ENCODE measurements at places on chromosomes 6 and 20.

DNA sequence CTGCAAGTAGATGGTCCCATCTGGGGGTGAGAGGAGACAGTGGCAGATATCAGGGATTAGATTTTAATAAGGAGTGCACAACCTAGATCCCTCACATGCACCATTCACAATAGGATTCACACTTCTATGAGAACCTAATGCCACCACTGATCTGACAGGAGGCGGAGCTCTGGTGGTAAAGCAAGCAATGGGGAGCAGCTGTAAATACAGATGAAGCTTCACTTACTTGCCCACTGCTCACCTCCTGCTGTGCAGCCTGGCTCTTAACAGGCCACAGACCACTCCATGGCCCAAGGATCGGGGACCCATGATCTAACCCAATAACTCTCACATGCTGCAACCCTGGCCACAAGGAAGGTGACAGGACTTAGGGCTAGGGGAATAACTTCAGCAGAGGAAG is 75.4 kb downstream of the ZNF133 start:
- DNase-seq = no peak

DNA sequence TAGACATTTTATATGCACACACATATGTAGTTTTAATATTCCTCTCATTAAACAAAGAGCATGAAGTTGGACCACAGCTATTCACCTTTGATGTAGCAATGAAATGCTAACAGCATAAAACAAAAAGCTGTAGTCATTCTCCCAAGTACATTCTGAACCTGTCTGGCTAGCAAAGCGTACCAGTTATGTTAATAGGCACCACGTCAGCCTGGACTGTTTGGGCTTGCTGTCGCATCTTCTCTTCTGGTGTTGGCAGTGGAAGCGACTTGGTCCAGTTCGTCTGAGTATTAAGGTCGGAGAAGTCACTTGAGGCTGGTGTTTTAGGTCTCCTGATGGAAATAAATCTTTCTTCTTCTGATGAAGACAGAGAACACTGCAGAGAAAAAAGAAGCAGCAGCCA is 42.8 kb downstream of the HEBP2 start:
- DNase-seq = no peak

- no peak for DNase-seq
Observed at GRCh38 chr6:3751077-3751729, at the start of gene PXDC1. Gene PXDC1, minus strand, starts transcription at chr6:3751713. Its CDS starts 182 bp downstream, at chr6:3751531.

- no peak for DNase-seq
Observed at GRCh38 chr6:71383476-71383875, 94.9 kb downstream of the OGFRL1 start.

DNA sequence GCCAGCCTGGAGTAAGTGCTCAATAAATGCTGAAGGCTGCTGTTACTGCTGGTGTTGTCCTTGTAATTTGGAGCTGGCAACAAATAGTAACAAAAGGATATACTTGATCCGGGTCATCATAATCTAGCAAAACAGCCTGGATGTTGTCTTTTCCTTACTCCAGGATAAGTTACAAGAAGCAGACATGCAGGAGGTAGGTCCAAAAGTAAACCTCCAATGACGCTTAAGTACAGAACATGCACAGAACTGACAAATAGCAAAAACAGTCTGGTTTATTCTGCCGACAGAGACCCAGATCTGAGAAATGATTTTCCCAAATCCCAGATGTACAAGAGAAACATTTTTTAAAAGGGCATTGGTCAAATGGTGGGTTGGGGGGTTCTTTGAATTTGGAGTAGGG is 93.0 kb upstream of the KCNK16 start:
- DNase-seq = no peak

DNA sequence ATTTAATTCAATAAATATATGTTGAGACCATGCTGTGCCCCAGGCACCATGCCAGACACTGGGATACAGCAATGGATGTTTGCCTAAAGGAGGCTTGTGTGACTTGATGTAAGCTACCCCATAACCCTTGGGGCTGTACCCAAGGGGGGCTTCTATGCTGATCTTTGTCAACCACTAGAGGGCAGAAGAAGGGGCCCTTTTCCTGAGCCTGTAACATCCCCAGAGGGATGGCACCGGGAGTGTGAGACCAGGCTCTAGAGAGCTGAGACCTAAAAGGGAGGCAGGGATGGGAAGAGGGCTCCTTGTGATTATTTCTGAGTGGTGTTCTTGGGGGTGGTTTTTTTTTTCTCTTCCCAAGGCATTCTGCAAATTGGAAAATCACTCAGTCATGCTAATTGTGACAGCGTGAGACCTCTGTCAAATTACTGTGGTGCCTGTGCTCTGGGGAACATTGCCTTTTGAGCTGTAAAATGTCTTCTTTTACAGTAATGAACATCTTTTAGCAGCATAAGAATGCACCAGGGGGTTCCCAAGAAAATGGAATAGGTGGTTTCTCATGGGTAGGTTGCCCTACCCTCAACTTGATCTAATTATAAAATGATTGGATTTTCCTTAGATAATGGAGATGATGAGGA is 138.7 kb upstream of the SLC24A3 start:
- no peak for DNase-seq

DNA sequence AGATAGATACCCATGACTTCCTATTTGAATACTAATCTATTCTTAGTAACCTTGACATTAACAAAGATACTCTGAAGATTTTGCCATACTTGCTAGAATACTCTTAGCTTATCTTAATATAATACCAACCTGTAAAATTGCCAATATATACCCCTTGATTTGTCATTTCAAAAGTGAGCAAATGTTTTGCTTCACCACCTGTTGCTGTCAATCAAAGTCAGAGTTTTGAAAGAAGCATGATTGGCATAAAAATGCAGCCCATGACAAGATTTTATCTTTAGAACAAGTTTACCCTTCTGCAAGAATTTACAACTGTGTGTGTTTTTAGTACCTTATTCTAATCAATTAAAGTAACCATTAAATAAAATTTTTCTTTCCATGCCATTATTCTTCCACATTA is 236.2 kb downstream of the TBX18 start:
- DNase-seq = no peak

DNA sequence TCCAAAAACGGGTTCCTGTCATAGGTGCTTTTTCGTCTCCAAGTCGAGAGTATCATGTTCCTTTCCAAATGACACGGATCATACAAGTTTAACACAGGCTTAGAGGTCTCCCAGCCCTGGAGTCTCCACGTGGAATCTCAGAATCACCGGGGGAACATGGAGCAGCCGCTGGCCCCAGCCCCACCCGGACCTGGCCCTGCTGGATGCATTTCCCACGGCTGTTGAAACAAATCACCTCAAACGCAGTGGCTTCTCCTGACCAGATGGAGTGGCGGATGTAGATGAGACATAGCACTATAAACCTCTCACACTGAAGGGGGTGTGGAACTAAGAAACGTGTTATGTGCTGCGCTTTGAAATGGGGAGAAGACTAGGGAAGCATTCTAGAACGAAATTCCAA is 70.0 kb upstream of the FRMD1 start:
- DNase-seq = no peak

- no peak for DNase-seq
Observed at GRCh38 chr6:21359926-21360325, 233.6 kb upstream of the SOX4 start.

- no peak for DNase-seq
Observed at GRCh38 chr6:163577404-163577803, 162.9 kb downstream of the QKI start.

- DNase-seq = no peak
Observed at GRCh38 chr6:108403236-108403635, 108.4 kb downstream of the AFG1L start.

GRCh38 chr20:19232997-19233794 is 20.8 kb downstream of the SLC24A3 start:
- no peak for DNase-seq

- DNase-seq = no peak
Observed at GRCh38 chr6:11769244-11769643, 9.4 kb downstream of the ADTRP start.

DNA sequence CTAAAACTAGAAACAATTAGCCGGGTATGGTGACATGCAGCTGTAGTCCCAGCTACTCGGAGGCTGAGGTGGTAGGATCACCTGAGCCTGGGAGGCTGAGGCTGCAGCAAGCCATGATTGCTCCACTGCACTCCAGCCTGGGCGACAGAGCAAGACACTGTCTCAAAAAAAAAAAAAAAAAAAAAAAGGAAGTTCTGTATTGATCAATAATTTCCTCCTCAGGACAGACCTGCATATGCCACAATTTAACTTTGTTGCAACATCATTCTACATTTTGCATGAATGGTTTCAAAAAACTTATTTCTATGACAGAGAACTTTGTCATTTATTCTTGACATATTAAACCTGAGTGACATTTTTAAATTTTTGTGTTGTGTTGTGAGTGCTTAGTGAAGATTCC is 5.5 kb downstream of the DNAJC5 start:
- DNase-seq = no peak

GRCh38 chr6:65399355-65400084 is 307.5 kb downstream of the EYS start:
- DNase-seq = no peak

- no peak for DNase-seq
Observed at GRCh38 chr6:32603888-32604287, 14.2 kb upstream of the HLA-DRB1 start.

DNA sequence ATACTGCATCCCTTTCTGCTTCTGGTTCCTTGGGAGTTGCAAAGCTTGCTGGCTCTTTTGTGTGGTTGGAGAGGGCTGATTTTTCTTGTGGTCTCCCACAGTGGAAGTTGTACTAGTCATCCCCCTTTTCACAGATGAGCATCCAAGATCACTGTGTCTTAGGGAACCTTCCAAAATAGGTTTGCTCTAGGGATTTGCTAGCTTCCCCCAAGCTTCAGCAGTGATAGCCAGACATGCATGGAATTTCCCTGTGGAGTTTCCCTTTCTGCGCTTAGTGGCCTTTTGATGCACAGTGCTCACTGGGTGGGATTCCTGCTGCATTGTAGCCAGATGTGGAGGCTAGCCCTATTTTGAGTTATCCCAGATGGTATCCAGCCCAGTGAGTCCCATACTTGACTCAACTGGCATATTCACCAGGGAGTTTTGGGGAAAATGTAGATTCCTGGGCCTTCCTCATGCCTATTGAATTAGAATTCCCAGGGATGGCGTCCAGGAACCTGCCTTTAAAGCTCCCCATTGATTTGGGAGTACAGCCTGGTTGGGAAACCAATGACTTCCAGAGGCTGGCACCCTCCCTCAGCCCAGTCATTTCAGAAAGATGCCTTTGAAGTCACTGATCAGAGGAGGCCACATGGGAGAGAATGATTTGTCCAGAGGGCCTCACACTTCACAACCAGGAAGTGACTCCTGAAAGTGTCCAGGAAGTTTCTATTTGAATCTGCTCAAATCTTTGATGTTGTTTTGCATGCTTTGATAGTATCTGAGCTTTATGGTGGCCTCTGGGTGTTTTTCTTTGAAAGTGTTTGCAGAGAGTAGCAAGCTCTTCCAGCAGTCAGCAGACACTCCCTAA is 25.9 kb downstream of the PPARD start:
- no peak for DNase-seq

- DNase-seq = no peak
Observed at GRCh38 chr6:5529015-5529414, 267.7 kb downstream of the FARS2 start.

- DNase-seq = no peak
Observed at GRCh38 chr6:129597023-129597713, 112.8 kb downstream of the ARHGAP18 start.

- no peak for DNase-seq
Observed at GRCh38 chr6:139943391-139943790, 568.9 kb upstream of the CITED2 start.

DNA sequence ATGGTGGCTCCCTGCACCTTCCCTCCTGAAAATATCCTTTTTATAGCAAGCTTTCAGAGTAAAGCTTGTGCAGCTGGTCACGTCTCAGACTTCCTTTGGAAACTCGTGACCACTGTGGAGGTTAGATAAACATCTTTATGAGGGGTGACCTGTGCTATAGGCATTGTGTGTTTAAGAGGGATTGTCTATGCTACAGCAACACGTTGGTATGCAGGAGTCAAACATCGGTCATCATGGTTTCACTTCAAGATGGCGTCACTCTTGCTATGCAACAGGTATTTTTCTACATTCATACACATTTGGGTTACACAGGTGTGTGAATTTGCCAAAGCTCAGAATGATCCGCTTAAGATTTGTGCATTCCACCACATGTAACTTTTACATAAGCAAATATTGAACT is 14.6 kb upstream of the BLCAP start:
- DNase-seq = no peak

- no peak for DNase-seq
Observed at GRCh38 chr20:51631011-51631950, 88.8 kb upstream of the NFATC2 start.

DNA sequence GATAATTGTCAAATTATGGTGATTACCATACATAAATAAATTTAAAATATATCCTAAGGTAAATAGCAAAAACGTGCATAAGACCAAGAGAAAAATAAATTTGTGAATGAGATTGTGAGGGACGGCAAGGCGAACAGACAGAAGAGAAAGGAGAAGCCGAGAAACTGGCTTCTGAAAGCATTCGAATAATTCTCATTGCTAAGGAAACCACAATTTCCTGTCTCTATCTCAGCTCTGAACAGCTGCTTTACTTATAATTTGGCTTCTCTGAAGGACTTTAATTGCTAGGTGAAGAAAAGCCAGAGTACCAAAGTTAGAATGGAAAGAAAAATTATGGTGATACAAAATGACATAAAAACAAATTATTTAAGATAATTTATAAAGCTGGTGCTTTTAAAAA is 79.0 kb upstream of the RGS17 start:
- no peak for DNase-seq

- DNase-seq = no peak
Observed at GRCh38 chr6:13436399-13437217, 50.8 kb downstream of the GFOD1 start.

DNA sequence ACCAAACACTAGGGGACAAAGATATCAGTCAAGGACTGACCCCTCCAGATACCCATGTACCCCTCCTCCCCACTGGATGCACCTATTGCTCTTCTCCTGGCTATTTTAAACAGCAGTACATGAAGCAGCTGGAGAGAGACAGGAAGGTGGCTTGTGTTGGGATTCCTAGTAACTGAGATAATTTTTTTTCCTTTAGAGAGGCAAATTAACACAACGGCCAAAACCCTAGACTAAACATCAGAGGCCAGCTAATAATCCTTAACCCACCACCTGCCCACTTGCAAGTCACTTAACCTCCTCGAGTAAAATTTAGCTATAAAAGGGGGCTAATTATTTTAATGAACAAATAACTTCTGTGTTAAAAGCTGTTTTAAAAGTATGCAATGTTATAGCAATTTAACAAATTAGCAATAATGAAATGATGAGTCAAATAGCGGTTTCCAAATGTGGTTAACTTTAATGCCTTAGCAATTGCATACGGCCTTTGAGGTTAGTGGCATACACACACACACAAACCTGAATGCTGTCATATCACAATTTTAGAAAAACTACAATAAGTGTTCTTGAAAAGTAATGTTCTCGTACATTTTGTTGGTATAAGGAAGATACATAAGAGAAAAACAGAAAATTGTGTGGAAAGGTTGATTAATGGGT is 151.7 kb downstream of the FRK start:
- DNase-seq = no peak

GRCh38 chr6:51839726-51840374 is 247.6 kb downstream of the PKHD1 start:
- DNase-seq = no peak

- DNase-seq = no peak
Observed at GRCh38 chr6:131640100-131640499, 3.0 kb downstream of the ENPP3 start.

Data from posterior cingulate gyrus (tissue), 11 donors.